ENCODE measurements at places on chromosomes 12 and 14.
A peak's percentile ranks its signal among the peaks of the same experiment; 100 is the strongest.

- no peak for DNase-seq
These were observed 379.9 kb upstream of the DCN start for GRCh38 chr12:91562476-91562875.

- DNase-seq: peak; percentile 50
These were observed 74.0 kb upstream of the MDM1 start for GRCh38 chr12:68406134-68406576.

- peak; percentile 54 for DNase-seq
These were observed 12.4 kb downstream of the ERG28 start for GRCh38 chr14:75648066-75648838.

GRCh38 chr12:122837306-122838265 is 2.3 kb downstream of the HIP1R start:
- DNase-seq: no peak

DNA sequence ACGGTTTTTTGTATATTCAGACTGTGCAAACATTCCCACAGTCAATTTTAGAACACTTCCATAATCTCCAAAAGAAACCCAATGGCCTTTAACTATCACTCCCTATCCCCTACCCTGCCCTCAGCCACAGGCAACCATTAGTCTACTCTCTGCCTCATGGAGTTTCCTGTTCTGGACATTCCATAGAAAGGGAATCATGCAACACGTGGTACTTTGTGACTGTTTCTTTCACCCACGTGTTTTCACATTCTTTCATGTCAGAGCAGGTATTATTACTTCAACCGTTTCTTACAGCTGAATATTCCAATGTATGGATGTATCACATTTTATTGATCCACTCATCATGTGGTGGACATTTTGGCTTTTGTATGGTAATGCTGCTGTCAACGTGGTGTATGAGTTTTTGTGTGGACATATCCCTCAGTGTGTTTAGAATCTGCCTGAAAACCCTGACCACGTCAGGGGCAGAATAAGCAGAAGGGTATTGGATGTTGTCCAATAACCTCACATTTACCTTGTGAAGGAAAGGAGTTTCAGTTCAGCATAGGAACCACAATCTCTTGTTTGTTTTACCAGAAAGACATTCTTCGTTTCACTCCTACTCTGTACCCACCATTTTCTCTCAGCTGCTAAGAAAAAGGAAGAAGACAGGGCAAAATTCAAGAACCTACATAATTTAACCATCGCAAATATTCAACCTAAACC is 107.5 kb upstream of the DYRK2 start:
- no peak for DNase-seq

GRCh38 chr14:24399447-24399822 is 632 bp downstream of the NYNRIN start:
- DNase-seq: no peak

DNA sequence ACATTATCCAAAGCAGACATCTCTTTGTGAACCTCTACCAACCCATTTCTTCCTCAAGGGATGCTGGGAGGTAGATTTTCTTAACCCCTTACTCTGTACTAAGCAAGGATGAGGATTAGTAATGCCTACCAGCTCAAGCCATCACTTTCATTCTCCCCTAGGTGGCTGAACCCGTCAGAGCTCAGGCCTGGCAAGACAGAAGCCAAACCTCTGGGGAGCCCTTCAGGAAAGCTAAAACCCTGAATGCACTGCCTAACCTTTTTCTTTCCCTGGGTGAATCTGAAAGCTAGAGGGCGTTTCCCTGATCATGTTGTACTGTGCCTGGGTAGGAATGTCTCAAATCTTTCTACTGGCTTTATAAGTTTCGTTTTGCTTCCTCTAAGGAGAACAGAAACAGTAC is 617.3 kb downstream of the RPL10L start:
- no peak for DNase-seq

GRCh38 chr12:90280564-90281058 is 572.0 kb upstream of the ATP2B1 start:
- DNase-seq: no peak

DNA sequence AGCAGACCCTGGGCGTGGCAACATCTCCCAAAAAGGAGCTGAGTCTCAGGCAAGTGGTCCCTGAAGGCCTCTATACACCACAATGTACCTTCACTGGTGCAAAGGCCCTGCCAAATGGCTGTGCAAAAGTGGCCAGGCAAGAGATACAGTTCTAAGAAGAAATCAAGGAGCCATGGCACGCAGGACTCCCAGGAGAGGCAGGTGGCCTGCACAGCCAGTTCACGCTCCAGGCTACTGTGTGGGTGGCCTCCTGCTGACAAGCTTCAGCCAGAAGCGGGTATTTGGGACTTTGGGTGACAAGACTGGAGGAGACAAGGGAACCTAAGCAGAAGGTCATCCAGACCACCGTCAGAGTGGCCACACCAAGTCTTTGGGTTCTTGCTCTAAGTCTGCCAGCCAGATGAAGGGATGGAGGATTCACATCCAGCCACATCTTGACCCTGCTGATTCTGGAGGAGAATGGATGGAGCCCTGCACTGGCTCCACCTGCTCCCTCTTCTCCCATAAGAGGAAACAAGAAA is 20.5 kb upstream of the ZFP36L1 start:
- DNase-seq: no peak
